ENCODE measurements at places on chromosomes 1 and 21.

GRCh38 chr1:246477634-246478033, 29.4 kb downstream of the SMYD3 start:
- no peak for DNase-seq

GRCh38 chr1:94258873-94259331, 21.5 kb upstream of the ARHGAP29 start:
- peak; percentile 89 for DNase-seq

DNA sequence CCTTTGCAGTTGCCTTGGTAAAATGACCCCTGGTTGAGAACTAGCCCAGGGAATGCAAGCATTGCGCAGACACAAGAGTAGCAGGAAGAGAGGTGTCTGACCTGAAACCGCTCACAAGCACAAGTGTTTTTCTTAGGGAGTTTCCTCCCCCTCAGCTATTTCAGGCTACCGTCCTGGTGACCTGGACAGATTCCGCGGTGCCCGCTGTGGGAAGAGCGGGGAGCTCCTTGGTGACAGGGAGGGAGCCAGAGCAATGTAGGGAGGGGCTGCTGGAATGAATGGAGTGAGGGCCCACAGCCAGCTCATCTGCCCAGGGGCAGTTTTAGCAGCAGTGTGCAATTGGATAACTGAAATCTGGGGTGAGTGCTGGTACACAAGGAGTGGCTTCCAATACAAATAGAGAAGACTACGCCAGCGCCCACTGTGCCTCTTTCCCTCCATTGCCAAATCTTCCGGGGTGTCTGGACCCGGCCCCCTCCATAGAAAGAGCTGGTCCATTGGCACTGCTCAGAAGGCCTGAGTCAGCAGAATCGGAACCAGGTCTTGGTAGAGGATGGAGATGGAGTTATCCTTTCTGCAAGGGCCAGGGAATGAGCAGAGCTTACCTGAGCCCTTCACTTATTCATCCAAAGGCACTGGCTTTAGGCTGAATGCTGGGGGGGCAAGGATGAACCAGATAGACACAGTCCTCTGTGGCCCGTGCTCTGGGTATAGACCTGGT, 82.8 kb downstream of the TRABD2B start:
- peak; percentile 56 for DNase-seq

GRCh38 chr1:26160527-26161414, 1.9 kb downstream of the FAM110D start:
- DNase-seq = no peak

DNA sequence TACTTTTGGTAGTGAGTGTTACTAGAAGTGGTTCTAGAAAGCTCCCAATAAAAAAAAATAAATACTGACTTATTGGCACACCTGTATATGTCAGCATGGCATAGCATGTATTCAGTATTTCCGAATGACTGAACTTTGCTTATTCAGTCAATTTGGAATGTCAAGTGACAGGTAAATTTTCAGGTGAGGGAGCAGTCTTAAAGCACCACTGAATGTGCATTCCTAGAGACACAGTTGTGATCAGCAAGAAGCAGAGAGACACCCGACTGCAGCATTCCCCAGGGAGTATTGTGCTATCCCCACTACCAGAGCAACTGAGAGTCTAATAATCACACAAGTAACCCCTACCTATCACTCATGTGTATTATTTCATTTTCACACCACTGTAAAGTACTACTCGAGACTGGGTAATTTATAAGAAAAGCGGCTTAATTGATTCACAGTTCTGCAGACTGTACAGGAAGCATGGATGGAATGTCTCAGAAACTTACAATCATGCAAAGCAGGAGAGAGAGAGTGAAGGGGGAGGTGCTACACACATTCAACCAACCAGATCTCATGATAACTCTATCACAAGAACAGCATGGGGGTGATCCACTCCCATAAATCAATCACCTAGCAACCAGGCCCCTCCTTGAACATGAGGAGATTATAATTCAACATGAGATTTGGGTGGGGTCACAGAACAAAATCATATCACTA, 201.5 kb downstream of the TBX15 start:
- DNase-seq = no peak

DNA sequence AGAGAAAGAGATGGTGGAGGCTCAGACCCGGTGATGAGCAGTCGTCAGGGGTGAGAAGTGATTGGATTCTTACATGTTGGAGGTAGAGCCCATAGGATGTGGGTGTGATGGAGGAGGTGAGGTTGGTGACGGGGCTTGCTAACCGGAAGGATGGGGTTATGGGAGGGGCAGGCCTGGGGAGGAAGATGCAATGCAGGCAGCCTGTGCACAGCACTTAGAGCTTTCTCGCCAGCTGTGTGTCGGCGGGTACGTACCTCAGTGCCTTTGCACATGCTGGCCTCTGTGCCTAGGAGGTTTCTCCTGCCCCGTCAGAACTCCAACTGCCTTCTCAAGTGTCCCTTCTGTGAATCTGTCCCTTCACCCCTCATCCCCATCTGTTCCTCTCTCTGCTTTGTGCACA, 2.9 kb upstream of the BSND start:
- DNase-seq = no peak

- peak; percentile 48 for DNase-seq
These were observed 125.1 kb upstream of the KCND3 start for GRCh38 chr1:112114540-112114939.

DNA sequence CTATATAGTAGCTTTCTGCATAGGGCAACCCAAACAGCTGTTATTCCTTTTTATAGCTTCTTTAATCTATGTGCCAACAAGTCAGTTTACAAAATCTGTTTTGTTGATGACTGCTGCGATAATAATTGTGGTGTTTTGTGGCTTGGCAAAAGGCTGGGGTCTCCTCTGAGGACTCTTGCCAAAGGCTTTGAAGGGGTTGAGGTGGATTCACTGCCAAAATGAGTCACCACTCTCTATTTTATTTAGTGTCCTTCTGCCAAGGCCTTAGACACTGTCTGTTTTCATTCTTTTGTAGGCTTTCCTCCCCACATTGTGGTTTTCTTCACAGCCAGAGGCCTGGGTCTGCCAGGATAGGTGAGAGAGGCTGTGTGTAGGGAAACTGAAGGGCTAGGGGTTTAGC, 161.8 kb downstream of the NFIA start:
- DNase-seq = peak; percentile 93

- no peak for DNase-seq
These were observed 126.8 kb downstream of the KAZN start for GRCh38 chr1:14725238-14725637.

DNA sequence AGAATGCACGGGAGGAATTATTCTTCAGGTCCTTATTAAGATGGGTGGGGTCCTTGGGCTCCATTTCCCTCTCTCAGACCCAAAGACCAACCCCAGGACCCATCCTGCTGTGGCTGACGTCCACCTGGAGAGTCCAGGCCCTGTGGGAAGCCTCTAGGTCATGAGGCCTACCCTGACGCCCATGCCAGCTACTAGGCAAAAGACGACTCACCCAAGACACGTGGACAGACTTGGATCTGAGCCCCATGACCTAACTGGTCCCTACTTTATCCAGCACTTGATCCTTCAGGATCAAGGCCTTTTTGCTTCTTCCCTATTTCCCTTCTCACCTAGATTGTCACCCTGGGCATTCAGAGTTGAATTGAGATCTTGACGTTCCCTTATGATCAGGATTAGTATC, 56.0 kb upstream of the CASZ1 start:
- no peak for DNase-seq

DNA sequence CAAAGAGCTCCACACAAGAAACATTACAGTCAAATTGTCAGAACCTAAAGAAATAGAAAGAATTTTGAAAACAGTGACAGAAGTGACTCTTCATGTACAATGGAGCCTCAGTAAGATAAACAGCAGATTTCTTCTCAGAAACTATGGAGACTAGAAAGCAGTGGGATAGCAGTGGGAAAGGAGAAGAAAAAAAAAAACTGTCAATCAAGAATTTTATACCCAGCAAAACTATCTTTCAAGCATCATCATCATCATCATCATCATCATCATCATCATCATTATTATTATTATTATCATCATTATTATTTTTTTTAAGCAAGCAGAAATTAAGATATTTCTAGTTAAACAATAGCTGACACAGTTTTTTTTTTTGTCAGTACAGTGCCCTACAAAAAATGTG, 24.2 kb downstream of the CEP170 start:
- DNase-seq = peak; percentile 39

GRCh38 chr1:60848583-60849188, 233.7 kb upstream of the NFIA start:
- DNase-seq = peak; percentile 38

- DNase-seq = no peak
These were observed 125.4 kb downstream of the LACTBL1 start for GRCh38 chr1:22847249-22847648.

DNA sequence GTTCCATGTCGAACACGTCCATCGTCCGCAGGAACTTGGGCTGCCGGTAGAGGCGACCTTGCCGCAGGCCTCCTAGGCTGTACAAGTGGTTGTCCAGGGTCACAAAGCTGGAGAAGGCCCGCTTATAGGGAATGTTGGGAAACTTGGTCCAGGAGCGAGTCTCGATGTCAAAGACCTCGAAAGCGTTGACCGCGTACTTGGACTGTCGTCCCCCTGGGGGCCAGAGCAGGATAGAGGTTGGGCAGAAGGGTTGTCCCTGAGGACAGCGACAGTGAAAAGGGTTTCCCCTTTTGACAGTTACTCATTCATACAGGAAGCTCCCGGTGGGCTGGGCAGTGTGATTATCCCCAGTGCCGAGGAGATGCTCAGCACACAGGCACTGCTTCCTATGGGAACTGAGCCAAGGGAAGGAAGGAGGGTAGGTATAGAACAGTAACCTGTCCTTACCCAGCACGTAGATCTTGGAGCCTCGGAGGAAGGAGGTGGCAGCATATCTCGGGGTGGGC, 17.5 kb downstream of the KLHDC8A start:
- no peak for DNase-seq

GRCh38 chr1:191869790-191870312, 288.4 kb upstream of the RGS18 start:
- no peak for DNase-seq

DNA sequence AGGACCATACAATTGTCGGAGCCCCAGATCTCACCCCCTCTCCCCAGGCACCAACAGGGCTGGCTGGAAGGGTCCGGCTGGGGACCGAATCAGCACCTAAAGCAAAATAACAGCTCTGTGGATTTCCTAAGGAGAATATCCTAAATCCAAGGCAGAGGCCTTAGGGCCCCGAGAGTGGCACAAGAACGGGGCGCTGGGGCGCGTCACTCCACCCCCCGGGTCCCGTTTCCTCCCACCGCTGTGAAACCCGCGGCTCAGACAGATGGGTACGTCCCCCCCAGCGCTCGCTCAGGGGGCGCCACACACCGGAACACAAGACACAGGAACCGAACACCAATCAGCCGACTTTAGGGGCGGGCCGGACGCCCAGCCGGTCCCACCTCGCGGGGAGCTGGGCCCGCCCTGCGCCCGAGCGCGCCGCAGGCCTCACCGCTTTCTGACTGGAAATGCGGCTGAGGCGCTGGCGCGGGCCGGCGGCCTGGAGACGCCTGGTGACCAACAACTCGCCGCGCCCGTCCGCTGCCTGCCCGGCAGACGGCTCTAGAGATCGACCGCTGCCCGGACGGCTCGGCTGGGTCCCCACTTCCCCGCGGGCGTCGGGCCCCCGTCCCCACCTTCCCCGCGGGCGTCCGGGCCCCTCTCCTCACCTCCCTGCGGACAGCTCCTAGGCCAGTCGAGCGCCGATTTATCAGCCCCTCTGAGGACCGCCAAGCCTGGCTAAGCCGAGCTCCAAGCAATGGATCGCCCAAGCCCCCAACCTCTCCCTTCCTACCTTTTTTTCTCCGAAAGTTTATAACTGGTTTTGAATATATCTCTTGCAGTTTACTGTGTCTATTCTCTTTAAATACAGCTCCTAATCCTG, at the start of gene HFM1:
Gene HFM1, minus strand, starts transcription at position 687 of the 862 bp plus-strand sequence. CDS start 3,755 bp downstream, outside the sequence.
- DNase-seq = no peak

- no peak for DNase-seq
These were observed 8.0 kb upstream of the AKR1A1 start for GRCh38 chr1:45542591-45542990.

DNA sequence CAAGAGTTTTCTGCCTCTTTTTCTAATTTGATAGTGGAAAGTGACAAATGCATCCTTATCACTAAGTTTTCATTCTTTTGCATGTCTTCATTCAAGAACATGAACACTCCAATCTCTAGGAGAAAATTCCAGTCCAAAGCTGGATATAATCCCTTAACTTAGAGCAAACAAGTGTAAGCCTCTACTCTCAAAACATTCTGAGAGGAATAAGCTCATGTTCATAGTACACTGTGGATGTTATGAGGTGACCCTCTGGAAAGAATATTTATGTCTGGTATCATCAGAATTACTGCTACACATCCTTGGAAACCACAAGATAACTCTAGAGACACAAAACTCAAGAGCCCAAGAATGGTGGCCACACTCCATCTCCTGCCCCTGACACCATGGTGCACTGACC, 15.1 kb downstream of the SIPA1L2 start:
- DNase-seq = no peak

Measured in MCF 10A (cell line).